LHCN-M2 (cell line): ENCODE measurements at places on chromosomes 6 and 20.

GRCh38 chr6:137405806-137406205 lies 88.4 kb downstream of the OLIG3 start:
- no peak for DNase-seq

DNA sequence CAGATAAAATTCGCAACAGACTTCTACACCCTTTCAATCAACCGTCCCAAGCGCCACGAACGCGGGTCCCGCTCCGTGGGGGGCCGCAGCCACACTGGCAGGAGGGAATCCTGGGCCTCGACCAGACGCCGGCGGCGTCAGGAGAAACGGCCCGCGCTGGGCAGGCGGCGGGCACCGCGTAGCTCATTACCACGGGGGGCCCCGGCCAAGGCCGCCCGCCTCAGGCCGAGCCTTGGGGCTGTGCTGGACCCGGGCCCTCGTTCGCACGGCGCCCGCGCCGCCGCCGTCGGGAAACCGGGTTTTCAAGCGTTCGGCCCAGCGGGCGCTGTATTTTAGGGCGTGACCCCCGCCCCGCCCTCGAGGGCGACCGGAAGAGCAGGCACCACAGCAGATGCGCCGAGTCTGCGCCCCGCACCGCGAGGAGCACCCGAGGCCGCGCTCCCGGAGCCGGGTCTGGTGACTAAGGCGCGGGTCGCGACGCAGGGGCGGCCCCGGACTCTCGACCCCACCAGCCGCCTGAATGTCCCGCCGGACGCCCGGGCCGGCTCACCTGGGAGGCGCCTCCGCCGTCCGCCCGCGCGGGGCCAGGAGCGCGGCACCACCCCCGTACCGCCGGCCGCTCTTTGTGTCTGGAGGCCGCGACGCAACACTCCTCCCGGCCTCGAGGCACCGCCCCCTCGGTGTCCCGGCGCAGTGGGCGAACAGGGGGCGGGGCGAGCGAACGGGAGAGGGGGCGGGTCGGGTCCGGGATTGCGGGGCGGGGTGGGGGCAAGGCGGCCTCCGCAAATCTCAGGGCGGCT lies at the start of gene NINL:
TSS of gene NINL (minus strand) at position 627 of the 800 bp plus-strand sequence. CDS start 58,944 bp downstream, outside the sequence.
- DNase-seq: peak; percentile 51

- DNase-seq: no peak
These were observed 13.4 kb downstream of the BCAS1 start for GRCh38 chr20:54056762-54057639.

- DNase-seq: no peak
These were observed 99.2 kb downstream of the SLC22A3 start for GRCh38 chr6:160447350-160447749.

- peak; percentile 88 for DNase-seq
These were observed 168.5 kb upstream of the AKAP12 start for GRCh38 chr6:151071295-151071694.

- peak; percentile 22 for DNase-seq
These were observed 162.7 kb upstream of the SGK1 start for GRCh38 chr6:134480593-134480992.

DNA sequence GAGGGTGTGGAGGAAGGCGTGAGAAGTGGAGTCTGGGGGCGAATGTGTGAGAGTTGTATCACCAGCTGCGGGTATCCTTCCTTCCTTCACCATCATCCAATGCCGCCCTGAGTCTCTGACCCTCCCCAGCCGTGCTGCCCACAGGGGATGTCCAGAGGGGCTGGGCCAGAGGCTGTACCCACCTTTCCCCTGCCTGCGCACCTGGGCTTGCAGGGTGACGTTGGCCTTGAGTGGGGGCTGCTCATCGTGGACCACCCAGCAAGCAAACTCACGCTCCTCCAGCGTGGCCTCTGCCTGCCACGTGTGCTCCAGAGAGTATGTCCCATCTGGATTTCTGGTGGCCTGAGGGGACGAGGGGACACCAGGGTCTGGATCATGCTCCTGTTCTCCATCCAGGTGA lies 116.9 kb upstream of the SIRPA start:
- no peak for DNase-seq

DNA sequence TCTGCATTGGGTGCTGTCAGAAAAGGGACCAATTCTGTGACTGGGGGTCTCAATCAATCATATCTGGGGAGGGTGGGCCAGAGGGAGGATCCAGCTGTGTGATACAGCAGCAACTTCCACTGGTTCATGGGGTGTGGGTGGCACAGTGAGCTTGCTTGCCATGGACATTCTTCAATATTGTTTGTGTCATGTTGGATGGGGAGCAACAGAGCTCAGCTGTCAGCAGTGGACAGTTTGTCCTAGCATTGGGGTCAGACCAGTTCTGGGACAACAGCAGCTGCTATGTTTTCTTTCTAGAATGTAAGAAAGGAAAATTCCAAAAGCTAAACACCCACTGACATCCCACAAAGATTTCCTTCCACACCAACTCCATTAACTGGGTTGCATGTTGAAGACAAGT lies 221.9 kb upstream of the CDH4 start:
- DNase-seq: no peak

DNA sequence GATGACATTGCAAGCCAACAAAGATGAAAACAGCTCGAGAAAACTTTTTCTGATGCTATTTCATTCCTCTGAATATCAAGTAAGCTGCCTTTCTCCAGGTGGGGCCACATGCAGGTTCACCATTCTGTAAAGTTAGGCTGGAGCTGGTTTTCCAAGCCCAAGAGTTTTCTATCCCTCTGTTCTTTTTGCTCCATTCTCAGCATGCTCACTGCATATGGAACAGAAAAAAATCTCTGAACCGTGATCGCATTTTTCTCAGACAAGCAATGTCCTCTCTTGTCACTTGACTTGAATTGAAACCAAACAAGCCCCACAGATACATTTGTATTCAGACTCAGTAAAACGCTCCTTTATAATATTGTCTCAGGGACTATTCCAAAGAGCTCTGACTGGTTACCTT lies 451.6 kb downstream of the FRK start:
- no peak for DNase-seq

GRCh38 chr20:17320456-17320855 lies 93.6 kb downstream of the PCSK2 start:
- no peak for DNase-seq

DNA sequence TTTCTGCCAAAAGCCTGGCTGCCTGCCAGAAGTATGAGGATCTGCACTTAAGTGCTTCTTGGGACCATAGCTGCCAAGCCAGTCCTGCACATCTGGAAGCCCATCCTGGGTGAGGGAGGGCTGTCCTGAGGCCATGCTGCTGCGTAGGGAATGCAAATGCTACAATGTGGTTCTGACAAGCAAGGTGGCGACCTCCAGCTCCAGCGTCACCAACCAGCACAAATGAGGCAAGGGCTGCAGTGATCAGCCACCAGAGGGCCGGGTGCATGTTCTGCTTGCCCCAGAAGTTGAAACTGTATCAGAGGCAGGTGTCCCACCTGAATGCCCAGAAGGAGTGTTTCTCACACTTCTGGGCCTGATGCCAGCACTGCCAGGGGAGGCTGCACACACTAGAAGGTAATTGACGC lies 99.1 kb upstream of the KCNQ5 start:
- DNase-seq: no peak

DNA sequence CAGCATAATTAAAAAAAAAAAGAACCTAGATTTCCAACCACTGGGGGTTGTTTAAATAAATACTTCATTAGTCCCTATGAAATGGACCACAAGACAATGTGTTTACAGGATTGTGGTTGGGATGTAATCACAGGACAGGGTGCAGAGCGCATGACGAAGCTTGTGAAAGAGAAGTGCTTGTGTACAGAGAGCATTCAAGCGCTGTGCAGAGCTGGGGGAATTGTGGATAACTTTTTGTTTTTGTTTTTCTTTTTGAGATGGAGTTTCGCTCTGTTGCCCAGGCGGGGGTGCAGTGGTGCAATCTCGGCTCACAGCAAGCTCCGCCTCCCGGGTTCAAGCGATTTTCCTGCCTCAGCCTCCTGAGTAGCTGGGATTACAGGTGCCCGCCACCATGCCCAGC lies 22.3 kb downstream of the LAMA5 start:
- DNase-seq: no peak

GRCh38 chr6:90209527-90209926 lies 87.1 kb downstream of the BACH2 start:
- no peak for DNase-seq

DNA sequence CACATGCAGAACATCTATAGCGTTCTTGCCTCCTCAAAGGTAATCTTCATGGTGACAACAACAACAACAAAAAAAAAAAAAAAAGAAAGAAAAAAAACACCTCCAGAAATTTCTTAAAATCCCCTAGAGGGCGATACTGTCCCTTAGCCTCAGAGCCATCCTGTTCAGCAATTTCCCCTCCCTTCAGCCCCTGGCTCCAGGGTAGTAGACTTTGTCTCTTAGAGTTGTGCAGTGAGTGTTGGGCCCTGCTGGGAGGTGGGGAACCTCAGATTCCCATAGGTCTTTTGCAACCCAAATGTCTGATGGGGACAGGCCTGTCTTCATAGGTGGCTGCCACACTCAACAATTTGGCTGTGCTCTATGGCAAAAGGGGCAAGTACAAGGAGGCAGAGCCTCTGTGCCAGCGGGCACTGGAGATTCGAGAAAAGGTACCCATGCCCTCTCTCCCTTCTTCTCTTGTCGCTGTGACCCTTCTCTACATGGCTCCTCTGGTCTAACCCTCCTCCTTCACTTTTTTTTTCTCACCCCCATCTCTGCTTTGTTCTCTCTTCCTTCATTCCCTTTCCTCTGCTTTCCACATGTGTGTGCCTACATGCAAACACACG lies 6.0 kb upstream of the PTK7 start:
- peak; percentile 60 for DNase-seq

GRCh38 chr20:22768266-22769178 lies 184.2 kb upstream of the FOXA2 start:
- peak; percentile 48 for DNase-seq

- no peak for DNase-seq
These were observed 1.8 kb downstream of the HSPA12B start for GRCh38 chr20:3734111-3734843.

- DNase-seq: no peak
These were observed 404.4 kb upstream of the GJE1 start for GRCh38 chr6:141728330-141728729.

- DNase-seq: no peak
These were observed 7.4 kb upstream of the BEND3 start for GRCh38 chr6:107122748-107123147.

DNA sequence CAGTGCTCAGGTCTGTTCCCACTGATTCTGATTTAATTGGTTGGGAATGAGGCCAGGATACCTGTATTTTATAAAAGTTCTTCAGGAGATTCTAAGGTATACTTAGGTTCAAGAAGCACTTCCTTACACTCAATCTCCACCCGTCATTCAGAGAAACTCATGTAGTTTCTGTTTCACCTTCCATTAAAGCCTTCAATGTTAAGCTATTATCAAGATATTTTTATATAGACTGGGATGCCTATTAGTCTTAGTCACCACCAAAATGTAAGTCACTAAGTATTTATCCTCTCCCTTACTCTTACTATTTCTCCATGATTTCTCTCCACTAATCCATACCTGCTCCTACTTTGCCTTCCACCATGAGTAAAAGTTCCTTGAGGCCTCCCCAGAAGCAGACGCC lies 38.1 kb upstream of the GCLC start:
- DNase-seq: no peak

DNA sequence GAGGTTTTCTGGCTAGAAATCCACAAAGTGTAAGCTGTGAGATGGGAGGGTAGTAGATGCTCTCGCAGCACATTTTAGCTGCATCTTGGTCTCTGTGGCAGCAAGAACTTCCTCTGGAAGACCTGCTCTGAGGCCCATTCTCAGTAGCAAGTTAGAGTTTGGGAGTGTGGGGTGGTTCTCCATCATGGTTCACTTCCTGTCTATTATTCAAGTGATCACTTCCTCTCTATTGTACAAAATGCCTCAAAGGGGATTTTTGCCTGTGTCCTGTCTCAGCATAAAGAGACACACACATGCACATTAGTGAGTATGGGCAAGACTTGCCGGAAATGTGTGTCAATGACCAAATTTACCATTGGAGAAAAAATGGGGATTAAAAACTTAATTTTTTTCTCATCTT lies 42.5 kb downstream of the LYRM2 start:
- DNase-seq: no peak

GRCh38 chr6:145087034-145087433 lies 648.3 kb downstream of the EPM2A start:
- DNase-seq: peak; percentile 87

DNA sequence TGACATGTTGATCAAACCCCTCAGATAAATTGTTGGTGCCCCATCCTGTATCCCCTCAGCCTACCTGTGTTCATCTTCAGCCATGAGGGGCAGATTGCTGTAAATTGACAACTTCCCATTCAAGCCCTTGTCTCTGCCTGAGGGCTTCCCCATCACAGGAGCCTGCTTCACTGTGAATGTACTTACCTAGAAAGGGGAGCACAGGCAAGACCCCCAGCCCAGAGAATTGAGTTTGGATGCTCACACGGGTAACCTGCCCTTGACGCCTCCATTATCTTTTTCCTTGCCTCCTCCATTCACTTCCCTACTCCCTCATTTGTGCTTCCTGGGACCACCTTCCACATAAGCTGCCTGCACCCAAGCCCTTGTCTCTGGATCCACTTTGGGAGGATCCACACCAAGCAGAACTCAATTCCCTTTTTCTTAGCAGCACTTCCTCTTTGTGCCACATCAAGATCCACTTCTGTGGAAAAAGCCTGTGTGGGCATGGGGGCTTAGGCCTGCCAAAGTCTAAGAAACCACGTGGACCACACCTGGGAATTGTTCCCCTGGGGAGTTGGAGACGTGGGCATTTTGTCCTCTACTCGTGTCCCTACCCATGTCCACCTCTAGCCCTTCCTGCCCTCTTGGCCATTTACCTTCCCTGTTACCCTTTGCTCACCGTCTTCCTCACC lies 103.4 kb upstream of the FOXA2 start:
- DNase-seq: no peak

- DNase-seq: peak; percentile 72
These were observed 67.6 kb downstream of the FYN start for GRCh38 chr6:111805511-111806164.

DNA sequence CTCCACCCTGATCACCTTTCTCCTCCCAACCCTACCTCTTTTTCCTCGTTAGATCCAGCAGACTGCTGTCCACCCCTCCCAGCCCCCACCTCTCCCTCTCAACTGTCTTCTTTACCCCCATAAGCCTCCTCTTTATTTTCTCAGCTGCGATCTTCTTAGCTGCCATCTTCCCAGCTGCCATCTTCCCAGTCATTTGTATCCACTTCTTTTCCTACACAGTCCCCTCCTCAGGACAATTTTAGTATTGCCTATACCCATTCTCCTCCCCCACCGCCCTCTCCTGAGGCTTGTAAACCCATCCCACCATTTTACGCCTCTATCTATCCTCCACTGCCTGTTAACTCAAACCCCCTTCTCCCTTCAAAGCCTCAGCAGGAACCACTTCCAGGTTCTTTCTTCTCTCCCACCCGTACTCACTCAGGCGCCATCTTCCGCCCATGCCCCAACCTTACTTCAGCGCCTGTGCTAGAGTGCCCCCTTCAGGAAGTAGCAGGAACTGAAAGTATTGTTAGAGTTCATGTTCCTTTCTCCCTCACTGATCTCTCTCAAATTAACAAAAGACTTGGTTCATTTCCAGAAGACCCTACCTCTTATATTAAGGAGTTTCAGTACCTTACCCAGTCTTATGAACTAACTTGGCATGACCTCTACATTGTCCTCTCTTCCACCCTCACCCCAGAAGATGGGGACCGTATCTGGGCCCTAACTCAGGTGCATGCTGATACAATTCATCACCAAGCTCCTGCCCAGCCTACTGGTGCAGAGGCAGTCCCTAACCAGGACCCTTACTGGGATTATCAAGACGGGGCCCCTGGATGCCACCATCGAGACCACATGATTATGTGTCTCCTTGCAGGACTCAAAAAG lies 236.0 kb downstream of the ADGRG6 start:
- DNase-seq: peak; percentile 57

- no peak for DNase-seq
These were observed 148.6 kb downstream of the DHX35 start for GRCh38 chr20:39110819-39111136.
